ENCODE measurements at places on chromosomes 2 and 18.

GRCh38 chr18:6370886-6371635 is 43.6 kb downstream of the L3MBTL4 start:
- no peak for DNase-seq

DNA sequence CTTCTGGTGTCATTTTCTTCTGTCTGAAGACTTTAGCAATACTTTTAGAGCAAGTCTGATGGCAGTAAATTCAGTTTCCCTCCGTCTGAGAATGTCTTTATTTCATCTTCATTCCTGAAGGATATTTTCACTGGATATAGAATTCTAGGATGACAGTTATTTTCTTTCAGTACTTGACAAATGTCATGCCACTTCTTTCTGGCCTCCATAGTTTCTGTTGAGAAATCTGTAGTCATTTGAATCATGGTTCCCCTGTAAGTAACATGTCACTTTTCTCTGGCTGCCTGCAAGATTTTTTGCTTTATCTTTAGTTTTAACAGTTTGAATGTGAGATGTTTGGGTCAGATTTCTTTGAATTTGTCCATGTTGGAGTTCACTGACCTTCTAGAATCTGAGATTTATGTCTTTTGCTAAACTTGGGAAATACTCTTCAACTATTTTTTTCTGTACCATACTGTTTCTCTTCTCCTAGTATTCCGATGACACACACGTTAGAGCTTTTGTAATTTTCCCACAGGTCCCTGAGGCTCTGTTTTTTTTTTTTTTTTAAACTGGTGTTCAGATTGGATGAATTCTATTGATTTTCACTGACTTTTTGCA is 30.2 kb downstream of the RMND5A start:
- DNase-seq, result no peak

- DNase-seq, result no peak
Measured at GRCh38 chr2:226911932-226912331, 76.1 kb downstream of the RHBDD1 start.

GRCh38 chr2:113273027-113273551 is 5.6 kb downstream of the PAX8 start:
- no peak for DNase-seq

GRCh38 chr18:8063733-8064132 is 496.6 kb downstream of the PTPRM start:
- no peak for DNase-seq

GRCh38 chr2:227886149-227886548 is 14.7 kb downstream of the DAW1 start:
- no peak for DNase-seq

DNA sequence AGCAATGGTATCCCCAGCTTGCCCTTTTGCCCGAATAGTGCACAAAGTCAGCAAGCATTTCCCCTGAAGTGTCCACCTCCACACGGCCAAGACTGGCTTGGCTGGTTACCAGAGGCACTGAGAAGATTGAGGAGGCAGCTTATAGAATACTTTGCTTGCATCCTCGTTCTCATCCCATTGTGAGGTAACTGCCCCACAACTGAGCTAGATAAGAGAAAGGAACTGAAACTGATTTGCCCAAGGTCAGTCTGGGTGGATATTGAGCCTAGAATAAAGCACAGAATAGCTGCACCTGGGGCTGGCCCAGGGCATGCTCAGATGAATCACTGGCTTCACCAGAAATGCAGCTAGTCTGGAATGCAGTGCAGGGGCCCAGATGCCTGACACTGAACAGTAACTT is 32.7 kb upstream of the MAP4K3 start:
- DNase-seq, result no peak
